ENCODE measurements at places on chromosomes 12 and 14.

- DNase-seq = no peak
These were observed 2.4 kb downstream of the EMP1 start for GRCh38 chr12:13198876-13199275.

GRCh38 chr12:108270035-108270848 lies 68.9 kb downstream of the CMKLR1 start:
- DNase-seq = peak; percentile 13

DNA sequence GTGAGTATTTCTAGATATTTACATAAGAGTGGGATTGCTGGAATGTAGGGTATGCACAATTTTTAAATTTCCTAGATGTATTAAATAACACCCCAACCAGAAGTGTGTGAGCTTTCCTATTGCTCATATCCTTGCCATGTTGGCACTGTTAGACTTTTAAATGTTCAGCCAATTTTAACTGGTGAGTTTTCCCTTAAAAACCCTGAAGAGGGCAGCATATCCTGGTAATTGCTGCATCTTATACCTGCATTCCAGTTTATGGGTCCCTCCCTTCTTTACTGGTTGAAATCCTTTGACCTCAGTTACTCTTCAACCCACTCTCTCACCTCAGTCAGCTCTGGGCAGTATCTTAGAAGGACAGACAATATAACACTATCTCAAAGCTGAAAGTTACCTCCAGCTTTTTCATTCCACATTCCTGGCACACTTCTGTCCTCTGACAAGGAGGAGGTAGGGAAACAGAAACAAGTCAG lies 270.6 kb downstream of the PAWR start:
- peak; percentile 12 for DNase-seq

GRCh38 chr14:36988989-36989388 lies 183.4 kb downstream of the SLC25A21 start:
- no peak for DNase-seq

- DNase-seq = no peak
These were observed 7.3 kb downstream of the SPRYD3 start for GRCh38 chr12:53071591-53072551.

DNA sequence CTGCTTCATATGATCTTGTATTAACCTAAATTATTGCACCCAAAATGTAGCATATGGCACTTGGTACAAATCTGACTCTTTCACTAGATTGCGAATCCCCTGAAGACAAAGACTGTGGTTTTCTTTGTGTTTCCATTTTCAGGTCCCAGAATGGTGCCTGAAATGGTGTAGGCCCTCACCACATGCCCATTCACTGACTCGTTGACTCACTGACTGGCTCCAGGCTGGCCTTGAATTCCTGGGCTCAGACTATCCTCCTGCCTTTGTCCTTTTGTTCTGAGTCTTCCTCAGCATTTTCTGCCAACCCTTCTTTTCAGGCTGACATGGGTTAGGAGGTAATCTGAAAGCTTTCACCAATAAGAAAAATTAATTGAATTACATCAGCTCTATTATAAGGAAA lies 368.7 kb upstream of the GARIN6 start:
- DNase-seq = no peak

DNA sequence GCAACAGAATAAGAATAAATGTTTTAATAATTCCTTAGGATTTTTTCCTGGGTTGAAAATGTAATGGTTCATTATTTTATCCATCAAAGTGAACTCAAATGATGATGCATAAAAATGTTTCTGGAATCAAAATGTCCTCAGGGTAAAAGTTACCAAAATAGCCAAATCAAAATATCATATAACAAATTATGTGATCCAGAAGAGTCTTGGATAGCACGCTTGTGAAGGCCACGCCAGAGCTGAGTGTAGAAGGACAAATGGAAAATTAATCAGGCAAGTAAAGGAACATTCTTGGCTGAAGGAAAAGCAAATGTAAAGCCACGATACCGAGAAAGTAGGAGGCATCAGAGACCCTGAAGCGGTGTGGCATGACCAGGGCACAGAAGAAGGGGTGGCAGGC lies 169.2 kb downstream of the CAPZA3 start:
- DNase-seq = no peak

DNA sequence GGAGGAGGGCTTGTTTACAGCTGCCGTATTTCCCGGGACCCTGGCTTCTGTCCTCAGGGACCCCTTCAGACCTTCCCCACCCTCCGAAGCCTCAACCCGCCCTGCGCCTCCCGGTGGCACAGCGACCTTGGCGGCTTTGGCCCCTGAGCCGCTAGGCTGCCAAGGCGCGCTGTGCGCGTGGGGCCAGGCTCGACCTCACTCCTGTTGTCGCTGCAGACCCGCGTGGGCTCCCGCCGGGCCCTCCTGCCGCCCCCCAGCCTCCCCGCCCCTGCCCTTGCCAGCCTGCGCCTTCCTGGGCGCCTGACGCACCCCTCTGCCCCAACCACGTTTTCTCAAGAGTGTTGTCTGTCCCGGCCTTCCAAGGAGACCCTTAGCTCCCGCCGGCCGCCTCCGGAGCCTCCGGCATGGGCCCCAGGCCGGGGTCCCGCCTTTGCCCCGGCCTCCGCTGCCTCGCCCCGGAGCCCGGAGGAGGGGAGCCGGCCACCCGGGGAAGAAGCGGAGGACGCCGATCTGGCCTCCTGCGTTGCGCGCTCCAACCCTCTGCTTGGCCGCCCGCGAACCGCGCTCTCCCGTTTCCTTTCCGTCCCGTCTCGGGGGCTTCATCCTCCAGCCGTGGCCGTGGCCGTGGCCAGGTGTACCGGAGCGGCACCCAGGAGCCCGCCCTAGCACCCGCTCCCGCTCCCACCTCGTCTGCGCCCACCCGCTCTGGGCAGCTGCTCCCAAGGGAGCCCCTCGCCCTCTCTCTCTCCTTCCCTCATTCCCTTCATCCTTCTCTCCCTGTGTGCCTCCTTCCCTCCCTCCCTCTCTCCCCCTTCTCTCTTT lies 19.9 kb downstream of the PPP2R5C start:
- DNase-seq = no peak

- no peak for DNase-seq
These were observed 18.6 kb upstream of the CCDC198 start for GRCh38 chr14:57512220-57512619.

- no peak for DNase-seq
These were observed 362.7 kb upstream of the SFSWAP start for GRCh38 chr12:131348231-131348630.

DNA sequence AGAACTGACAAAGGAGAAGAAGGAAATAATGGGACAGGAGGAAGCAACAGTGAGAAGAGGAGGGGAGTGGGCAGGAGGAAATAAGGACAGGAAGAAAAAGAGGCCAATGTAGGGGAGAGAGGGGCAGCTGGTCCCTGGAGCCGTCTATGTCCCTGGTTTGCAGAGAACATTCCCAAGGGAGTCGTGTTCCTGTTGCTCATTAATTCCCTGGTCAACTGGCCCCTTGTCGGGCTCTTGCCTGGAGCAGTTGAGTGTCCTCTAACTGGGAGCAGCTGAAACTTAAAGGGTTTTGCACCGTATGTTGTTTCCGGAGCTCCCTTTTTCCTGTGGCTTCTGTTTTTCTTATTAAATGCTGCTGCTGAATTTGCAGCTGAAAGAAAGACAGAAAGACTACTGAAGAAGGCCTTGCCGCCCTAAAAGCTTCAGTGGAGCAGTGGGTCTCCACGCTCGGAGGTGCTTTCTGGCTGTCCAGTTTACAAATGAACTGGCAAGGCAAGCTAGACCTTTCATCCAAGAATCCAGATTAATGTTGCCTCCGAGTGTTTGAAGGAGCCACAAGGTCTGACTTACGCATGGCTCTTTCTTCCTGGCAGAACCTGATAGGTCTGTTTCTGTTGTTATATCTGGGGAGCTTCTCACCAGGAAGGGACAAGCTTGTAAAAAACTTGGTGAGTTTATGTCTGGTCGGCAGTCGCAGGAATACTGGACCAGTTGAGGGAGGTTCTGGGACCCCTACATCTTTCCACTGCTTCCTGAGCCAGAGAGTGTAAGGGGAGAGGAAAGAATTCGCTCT lies 146.2 kb upstream of the RFLNA start:
- DNase-seq = no peak

DNA sequence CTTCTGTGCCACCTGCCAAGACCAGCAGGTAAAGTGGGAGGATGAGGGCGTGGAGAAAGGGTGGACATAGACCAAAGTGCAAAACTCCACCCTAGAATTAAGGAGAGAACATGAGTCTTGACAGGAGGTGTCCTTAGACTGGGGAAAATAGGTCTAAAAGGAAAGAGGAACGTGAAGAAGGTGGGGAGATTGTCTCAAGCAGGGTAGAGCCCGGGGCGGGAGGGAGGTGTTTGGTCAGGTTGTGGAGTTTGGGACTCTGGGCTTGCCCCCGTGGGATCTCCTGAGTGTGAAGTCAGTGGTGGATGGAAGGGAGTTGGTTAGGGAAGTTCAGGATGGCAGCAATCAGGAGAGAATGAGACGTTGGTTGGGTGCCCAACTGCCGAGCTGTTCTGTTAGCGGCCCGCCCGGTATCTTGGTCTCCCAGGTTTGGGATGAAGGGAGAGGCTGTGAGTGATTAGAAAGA lies 386 bp downstream of the DGKA start:
- DNase-seq = peak; percentile 31

DNA sequence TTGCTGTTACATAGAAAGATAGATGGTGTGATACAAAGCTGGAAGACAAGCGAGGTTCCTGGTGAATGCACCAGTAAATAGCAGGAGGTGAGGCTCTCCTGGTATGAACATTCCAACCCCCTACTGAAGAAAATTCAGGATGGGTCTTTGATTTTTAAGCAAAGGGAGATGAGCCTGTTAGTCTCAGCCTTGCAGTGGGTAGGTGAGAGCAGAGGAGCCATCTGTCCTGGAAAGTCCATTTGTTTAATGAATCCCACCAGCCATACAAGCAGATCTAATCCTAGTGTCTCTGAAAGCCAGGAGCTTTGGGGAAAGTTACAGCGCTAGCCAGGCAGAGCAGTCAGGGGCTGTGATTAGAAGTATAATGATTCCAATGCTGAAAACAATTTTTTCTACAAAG lies 234.8 kb upstream of the FOXN3 start:
- DNase-seq = no peak

Measured in NB4 (cell line).